ENCODE measurements at places on chromosomes 5 and 9. TPM values are rescaled to one million over a fixed set of nuclear protein-coding genes. Genes with fewer than 3 reads are reported as not detected.

GRCh38 chr9:28967226-28967625 lies 1393.9 kb upstream of the C9orf72 start:
- DNase-seq: no peak

- no peak for DNase-seq
Measured at GRCh38 chr9:71383308-71383940, 262.0 kb upstream of the TRPM3 start.

DNA sequence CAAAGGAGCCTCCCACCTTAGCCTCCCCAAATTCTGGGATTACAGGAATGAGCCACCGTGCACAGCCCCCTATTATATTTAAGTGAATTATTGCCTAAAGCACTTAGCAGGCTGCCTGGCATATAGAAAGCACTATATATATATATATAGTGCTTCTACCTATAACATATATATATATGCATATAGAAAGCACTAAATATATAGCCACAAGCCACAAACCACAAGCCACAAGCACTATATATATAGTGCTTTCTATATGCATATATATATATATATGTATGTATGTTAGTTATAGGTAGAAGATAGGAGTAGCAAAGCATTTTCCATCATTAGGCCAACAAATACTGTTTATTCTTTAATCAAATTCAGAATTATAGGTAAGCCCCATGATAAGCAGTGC lies 185.8 kb downstream of the CWC27 start:
- no peak for DNase-seq

GRCh38 chr5:11398728-11399127 lies 505.5 kb downstream of the CTNND2 start:
- DNase-seq: no peak

GRCh38 chr5:35240892-35241291 lies 10.6 kb upstream of the PRLR start:
- no peak for DNase-seq

- DNase-seq: no peak
Measured at GRCh38 chr5:139910036-139910435, 114.4 kb downstream of the PSD2 start.

DNA sequence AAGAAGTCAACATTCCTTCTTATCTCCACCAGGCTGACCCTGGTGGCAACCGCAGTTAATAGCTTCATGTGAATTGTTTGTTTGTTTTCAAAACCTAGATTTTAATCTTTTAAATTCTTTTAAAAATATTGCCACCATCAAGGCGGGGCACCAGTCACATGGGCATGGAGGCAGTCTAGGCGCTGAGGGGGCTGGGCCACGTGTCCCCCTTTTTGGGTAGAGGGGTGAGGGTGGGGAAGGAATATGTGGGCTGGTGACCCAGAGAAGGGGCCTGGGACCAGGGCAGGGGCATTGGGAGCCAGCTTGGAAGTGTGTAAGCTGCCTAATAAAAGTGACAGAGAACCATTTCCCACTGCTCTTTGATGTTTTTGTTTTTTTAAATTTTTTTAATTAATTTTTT lies 147.3 kb downstream of the GADD45G start:
- DNase-seq: no peak

DNA sequence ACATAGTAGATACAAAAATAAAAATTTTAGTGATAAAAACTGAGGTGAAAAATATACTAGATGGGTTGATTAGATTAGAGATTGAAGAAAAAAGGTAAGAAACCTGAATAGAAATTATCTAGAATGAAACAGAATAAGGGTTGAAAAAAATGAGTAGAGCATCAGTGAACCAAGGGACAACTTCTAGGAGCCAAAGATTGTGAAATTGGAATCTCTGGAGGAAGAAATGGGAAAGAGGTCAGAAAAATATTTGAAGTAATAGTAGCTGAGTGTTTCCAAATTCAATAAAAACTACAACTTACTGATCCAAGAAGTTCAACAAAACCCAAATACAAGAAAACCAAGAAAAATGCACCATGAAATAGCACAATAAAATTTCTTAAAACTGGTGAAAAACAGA lies 116.6 kb upstream of the STARD4 start:
- no peak for DNase-seq

GRCh38 chr5:124839371-124839998 lies 93.0 kb upstream of the ZNF608 start:
- DNase-seq: no peak

- DNase-seq: peak; percentile 15
Measured at GRCh38 chr9:90843525-90843924, 41.9 kb downstream of the SYK start.

DNA sequence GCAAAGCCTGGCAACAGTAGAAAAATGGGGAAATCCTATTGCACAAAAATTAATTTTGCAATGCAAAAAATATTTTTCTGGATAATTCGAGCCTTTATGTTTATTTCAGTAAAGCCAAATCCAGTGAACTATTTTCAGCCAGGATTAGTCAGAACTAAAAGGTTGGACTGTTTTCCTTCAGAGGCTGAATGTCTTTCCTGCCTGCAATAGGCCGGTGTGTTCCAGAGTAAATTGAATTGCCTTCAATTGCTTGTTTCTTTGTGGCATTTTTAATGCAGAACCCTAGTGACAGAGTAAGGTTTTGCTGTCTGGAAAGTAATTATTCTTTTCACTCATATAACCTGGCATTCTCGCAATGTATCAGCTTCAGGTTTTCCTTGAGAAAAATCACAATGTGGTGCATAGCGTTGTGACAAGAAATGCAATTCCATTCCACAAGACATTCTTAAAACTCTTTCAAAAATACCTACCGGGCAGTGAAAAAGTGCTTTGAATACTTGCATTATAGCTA lies 183.7 kb downstream of the GLIS3 start:
- DNase-seq: no peak

GRCh38 chr5:90308787-90309585 lies 100.6 kb downstream of the CETN3 start:
- no peak for DNase-seq

TCF7 gene
- 3.6 TPM for total RNA-seq

ADCY2 gene
- 13.1 TPM for total RNA-seq

LRRC19 gene
- total RNA-seq: not detected

SPATA31E1 gene
- total RNA-seq: not detected

CDH9 gene
- not detected for total RNA-seq

Data from ureter (tissue), 1 donor.